ENCODE measurements at places on chromosomes 7 and 10.
A peak's percentile ranks its signal among the peaks of the same experiment; 100 is the strongest.

- no peak for DNase-seq
These were observed 81.9 kb upstream of the SMIM30 start for GRCh38 chr7:113200281-113200680.

- DNase-seq = no peak
These were observed 91.6 kb upstream of the IKZF1 start for GRCh38 chr7:50212666-50213621.

DNA sequence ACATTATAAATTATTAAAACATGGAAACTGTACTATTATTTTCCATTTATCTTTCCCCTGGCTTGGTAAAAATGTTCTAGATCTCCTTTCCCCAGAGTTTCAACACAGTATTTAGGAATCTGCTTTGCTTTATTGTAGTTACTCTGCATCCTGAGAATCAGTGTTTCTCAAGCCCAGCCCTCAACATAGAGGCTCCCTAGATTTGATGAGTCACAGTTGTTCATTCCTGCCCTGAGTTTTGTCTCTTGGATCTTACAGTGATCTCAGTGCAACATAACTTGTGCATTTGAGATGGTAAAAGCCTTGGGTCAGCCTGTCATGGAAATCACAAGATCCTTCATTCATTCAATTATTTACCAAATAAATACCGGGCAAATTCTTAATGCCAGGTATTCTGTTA, 63.0 kb downstream of the VAX1 start:
- DNase-seq = no peak

DNA sequence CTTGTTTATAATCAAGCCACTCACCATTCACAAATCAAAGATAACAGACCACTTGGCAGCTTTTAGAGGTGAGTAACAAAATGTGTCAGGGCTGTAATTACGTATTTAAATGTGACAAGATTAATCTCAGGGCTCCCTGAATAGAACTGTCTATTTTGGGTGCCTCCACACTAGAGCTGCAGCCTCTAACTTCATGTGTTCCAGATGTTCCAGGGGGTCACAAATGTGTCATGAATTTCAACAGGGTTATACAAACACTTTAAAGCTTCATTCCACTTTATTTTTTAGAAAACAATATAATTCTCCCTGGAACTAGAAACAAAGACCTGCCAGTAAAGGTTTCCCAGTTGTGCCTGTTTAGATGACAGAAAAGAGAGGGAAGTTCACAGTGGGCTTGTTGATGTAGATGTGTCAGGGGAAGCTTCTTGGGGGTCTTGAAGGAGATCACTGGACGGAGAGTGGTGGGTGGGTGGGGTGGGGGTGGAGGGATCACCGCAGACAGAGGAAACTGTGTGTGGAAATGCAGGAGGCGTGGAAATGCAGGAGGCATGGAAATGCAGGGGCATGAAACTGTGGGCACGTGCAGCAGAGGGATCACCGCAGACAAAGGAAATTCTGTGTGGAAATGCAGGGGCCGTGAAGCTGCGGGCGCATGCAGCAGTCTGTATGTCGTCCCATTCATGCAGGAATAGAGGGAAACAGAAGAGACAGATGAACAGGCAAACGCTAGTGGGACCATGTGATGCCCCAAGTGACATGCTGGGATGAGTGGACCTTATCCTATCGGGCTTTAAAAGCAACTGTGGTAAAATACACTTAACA, 42.0 kb upstream of the TRIL start:
- DNase-seq = no peak

GRCh38 chr10:113264333-113265131, 288.3 kb upstream of the HABP2 start:
- no peak for DNase-seq

- no peak for DNase-seq
These were observed 1.6 kb downstream of the PANK1 start for GRCh38 chr10:89643431-89643811.

DNA sequence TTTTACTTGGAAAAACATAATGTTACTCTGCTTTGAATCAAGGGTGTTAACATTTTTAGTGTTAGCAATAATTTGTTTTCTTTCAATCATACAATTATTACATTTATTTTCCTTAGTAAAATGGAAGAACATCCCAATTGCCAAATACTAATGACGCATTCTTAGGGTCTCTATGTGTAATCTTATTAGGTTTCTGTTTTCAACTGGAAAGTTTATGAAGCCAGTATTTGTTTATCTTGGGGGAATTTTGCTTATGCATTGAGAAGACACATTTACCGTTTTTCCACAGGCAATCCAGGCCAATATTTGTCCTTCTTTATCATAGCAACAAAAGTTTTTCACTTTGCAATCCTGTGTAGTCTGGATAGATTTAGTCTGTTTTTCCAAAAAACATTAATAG, 134.5 kb downstream of the CPED1 start:
- DNase-seq = peak; percentile 45

- no peak for DNase-seq
These were observed 24.8 kb downstream of the DPCD start for GRCh38 chr10:101612872-101613271.

DNA sequence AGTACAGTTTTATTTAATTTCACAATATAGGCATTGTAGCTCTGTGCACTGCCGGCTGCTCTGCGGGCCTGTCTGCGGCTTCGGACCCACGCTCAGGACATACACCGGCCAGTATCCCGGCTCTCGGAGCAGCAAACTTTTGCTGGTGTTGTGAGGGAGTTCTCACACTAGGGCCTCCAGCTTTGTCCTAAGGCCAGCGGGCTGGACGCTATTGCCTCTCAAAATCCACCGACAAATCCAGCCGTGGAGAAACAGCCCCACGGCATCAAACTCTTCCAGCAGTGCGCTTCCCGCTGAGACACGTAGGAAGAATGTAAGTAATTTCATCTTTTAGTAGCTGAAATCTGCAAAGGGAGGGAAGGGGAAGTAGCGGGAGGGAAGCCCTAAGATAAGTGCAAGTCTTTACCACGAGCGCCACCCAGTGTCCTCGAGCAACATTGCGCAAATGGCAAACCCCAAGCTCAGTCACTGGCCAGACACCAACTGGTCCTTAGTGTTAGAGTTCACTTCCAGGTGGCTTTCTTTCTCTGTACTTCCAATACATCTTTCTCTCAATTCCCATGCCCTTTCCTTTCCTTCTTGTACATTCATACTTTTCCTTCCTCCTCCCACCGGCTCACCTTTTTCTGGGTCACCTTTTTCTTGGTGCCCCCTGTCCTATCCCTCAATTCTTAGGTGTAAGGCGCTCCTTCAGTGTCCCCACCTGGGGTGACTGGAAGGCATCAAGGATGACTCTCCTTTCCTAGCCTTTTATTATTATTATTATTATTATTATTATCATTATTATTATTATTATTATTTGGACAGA, 3.0 kb upstream of the DLX5 start:
- DNase-seq = peak; percentile 78

GRCh38 chr10:117926491-117926890, 120.2 kb downstream of the RAB11FIP2 start:
- DNase-seq = no peak

- no peak for DNase-seq
These were observed 37.7 kb downstream of the CFAP58 start for GRCh38 chr10:104391150-104391968.

DNA sequence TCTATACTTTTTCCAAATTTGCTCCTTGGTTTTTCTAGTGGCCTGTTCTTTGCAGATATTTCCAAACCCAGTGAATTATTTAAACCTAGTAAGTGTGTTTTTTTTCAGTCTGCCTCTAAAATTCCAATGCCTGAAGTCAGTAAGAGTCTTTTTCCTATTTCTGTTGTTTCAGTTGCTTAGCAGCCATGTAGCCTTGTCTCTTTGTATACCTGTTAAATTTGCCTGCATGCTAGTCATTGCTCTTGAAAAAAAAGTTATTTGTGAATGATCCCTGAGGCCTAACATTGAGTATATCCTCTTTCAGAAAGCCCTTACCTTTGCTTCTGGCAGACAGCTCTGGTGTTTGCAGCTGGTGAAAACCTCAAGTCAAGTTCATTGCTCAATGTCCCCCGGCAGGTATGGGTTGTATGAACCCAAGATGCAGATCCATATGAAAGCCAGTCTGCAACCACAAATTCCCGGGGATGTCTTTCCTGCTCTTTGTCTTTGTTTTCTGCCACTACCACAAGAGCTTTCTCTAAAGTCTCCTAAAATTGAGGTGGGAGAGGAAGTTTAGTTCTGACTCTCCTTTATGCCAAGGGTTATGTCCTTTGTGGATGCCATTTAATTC, 35.7 kb downstream of the CH25H start:
- DNase-seq = no peak

GRCh38 chr10:79335094-79335469, 12.2 kb upstream of the PPIF start:
- DNase-seq = no peak

DNA sequence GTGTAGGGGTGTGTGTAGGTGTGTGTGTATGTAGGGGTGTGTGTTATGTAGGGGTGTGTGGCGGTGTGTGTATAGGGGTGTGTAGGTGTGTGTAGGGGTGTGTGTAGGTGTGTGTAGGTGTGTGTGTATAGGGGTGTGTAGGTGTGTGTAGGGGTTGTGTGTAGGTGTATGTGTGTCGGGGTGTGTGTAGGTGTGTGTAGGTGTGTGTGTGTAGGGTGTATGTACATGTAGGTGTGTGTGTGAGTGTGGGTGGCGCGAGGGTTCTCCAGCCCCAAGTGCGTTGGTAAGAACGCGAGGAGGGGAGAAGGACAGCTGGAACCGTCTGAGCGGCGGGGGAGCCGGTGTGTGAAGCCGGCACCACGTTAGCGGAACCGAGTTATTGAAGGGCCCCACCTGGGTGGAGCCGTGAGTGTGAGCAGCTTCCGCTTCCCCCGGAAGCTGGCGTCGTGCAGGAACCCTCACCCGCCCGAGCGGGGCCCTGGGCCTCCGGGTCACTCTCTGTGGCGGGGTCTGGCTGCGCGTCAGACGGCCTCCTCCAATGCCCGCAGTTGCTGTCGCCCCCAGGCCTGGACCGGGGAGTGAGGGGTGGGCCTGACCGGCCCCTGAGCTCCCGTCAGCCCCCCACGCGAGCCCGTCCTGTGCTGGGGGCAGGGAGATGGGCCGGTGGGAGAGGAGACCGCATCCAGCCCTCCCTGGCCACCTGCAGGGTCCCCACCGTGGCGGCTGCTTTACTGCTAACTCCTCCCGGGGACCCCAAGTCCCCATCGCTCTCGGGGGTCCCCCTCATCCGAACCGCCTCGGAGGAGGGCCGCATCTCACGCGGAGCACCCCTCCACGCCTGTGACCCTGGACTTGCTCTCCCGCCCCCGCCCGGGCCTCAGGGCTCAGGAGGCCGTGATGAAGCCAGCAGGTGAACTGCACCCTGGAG, 49.6 kb upstream of the PSMG3 start:
- DNase-seq = no peak

GRCh38 chr7:11858026-11858425, 26.0 kb upstream of the THSD7A start:
- DNase-seq = no peak

GRCh38 chr7:157016024-157016351, 5.5 kb upstream of the MNX1 start:
- DNase-seq = no peak

DNA sequence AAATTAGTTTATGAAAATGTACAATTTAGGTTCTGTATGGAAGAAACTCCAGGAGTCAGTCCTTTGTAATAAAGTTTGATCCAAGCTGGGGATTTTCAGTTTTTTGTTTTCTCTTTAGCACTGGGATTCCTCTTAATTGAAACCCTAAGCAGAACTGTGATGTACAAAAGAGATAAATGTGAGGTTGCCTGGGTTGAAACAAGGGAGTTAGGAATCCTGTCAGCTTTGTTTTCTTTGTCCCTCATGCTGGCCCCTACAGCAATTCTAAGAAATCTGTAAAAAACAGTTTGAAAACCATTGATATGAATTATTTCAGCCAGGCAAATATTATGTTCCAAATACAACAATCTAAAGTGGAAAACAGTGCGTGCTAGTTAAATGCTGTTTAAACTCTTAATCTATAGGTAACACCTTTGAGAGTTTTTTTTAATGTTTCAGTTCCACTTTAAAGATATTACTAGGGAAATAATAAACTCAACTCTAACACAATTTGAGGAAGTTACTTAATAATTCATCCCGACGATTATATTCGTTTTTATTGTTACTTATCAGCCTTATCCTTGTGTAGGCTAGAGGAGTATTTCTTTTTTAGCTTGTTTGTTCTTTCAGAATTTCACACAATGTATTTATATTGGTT, 65.3 kb downstream of the SGCE start:
- no peak for DNase-seq

GRCh38 chr10:43231523-43232078, 35.3 kb downstream of the RASGEF1A start:
- DNase-seq = no peak

DNA sequence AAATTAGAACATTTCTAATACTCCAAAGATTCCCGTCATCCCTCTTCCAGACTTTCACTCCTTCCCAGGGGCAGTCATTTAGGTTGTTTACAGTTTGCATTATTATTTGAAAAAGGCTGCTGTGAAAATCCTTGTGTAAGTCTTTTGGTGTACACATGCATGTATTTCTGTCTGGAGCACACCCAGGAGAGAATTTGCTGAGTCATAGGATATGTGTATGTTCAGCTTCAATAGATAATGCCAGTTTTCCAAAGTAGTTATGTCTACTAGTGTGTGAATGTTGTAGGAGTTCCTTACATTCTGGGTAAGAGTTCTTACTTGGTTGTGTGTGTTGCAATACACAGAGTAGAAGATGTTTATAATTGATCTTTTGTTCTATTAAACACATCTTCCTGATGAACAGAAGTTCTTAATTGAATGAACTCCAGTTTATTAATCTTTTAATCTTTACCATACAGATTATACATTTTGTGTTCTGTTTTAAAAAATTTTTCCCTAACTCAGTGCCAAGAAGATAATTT, 25.3 kb downstream of the CROT start:
- DNase-seq = no peak

DNA sequence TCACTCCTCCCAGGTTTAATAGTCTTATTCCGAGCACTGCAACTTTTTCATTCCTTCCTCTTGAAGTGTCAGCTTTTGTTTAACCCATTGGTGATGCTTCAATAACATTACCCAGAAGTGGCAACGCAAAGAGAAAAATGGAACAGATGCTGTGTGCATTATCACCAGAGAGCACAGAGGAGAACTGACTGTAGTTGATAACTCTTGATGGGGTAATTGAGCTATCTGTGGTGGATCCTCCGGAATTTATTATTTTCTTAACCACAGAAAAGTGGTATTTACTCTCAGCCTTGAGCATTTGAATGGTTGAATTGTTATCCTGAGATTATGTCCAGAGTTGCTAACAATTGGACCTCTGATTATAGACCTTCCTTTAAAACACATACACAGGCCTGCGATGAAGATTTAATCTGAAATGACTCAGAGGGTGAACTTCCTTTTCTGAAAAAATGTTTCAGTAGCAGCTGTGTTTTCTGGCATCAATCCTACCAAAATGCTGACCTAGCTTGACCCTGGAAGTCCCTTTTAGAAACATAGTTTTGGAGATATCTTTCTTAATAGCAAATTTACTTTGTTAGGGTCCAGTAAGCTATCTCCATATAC, 1584.4 kb upstream of the LRRTM3 start:
- peak; percentile 33 for DNase-seq

GRCh38 chr10:89426230-89426868, 12.0 kb downstream of the IFIT5 start:
- peak; percentile 55 for DNase-seq

Measured in hindlimb muscle (tissue), 1 donor.